RWPE2 (cell line): ENCODE measurements at places on chromosomes 7 and 10.

DNA sequence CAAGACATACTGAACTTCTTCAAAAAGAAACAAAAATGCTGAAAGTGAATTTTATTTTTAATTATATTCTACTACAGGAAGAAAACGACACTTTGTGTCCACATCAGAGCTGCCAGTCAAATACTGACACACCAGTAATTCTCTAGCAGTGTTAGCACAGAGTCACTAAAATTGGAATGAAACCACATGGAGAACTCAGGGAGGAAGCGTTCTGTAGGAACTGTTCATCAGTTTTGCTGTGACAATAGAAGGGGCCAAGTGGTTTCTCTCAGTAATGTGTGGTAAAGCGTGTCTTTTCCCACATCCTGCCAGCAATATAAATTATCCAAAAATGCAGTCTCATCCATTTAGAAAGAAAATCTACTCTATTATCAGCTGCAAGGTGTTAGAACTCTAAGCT lies 683.3 kb downstream of the GRM8 start:
- DNase-seq: no peak

DNA sequence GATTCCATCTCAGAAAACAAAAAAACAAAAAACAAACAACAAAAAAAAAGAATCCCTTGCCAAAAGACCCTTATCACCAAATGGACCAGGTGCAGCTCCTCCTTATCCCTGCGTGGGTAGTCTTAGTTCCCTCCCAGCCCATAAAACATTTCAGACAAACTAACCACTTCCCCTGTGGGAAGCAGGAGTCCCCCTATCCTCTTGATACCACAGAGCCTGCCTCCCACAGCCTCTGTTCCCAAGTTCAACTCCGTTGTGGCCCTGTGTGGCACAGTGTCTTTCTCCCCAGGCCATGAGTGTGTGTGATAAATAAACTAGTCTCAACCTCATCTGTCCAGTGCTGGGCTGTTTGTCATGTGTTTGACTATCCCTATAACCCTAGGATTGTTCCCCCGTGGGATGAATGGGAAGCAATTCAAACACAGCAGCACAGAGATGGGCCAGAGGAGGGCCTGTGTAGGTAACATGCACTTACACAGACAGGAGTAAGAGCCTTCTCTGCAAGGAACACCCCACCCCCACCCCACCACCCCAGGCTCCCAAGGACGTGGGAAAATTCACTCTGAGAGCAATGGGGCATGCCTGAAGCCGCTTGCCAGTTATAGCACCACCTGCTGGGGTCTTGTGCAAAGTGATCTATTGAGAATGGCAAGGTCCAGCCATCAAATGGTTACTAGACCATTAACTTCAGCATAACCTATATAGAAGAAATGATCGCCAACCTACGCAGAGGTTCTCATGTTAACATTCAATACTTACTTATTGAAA lies 147.1 kb upstream of the GHITM start:
- no peak for DNase-seq

DNA sequence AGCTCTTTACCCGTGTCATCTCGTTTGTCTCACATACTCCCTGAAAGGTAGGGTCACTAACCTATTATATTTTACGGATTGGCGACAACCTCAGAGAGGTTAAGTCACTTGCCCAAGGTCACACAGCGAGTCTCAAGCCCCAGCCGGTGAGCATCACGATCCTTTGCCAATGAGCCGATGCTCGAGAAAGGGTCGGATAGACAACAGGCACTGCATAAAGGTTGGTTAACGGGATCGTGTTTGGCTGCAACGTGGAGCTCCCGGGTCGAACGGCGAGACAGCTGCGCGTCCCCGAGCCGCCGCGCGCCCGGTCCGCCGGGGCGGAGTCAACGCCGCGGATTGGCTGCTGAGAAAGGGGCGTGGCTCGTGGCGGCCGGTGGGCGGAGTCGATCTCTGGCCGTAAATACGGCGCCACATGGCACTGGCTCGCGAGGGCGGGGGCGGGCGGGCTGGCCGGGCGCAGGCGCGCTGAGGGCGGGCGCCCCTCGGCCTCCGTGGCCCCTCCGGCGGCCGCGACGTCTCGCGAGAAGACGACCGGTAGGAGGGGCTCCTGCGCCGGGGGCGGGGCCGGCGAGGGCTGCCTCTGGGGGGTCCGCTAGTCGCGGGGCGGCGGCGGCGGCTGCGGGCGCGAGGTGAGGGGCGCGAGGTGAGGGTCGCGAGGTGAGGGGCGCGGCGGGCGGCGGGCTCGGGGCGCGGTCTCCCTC lies at the start of gene CHST12:
TSS of gene CHST12 (plus strand) at position 598 of the 704 bp plus-strand sequence. CDS start 29,029 bp downstream, outside the sequence.
- DNase-seq: peak; percentile 90

DNA sequence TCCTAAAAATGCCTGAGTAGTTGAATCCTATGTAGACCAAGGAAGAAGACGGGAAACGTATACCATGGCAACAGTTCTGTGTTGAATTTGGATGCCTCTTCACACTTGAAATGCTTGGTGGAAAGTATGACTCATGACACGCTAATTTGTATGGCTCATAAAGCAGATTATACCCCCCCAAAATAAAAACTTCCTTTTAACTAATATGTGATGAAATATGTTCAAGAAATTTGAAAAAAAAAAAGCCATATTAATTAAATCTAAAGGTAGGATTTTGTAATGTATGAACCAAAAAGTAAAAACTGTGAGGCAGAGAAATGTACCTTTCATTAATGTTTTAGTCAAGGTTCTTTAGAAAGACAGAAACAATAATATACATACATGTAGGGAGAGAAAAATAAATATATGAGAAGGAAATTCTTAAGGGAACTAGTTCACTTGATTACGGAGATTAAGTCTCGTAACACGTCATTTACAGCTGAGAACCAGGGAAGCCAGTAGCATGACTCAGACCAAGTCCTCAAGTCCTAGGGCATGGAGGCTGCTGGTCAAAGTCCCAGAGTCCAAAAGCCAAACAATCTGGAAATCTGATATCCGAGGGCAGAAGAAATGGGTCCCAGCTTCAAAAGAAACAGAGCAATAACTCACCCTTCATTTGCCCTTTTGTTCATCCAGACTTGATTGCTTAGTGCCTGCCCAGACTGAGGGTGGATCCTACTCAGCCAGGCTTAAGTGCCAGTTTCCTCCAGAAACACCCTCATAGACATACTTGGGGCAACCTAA lies 485.1 kb downstream of the SEMA3D start:
- no peak for DNase-seq

- no peak for DNase-seq
Measured at GRCh38 chr7:85038466-85038865, 148.4 kb downstream of the SEMA3D start.

- peak; percentile 88 for DNase-seq
Measured at GRCh38 chr7:22561321-22561811, 61.4 kb upstream of the STEAP1B start.
